Heart left ventricle (tissue), 16 donors: ENCODE measurements at places on chromosomes 1 and 21.

DNA sequence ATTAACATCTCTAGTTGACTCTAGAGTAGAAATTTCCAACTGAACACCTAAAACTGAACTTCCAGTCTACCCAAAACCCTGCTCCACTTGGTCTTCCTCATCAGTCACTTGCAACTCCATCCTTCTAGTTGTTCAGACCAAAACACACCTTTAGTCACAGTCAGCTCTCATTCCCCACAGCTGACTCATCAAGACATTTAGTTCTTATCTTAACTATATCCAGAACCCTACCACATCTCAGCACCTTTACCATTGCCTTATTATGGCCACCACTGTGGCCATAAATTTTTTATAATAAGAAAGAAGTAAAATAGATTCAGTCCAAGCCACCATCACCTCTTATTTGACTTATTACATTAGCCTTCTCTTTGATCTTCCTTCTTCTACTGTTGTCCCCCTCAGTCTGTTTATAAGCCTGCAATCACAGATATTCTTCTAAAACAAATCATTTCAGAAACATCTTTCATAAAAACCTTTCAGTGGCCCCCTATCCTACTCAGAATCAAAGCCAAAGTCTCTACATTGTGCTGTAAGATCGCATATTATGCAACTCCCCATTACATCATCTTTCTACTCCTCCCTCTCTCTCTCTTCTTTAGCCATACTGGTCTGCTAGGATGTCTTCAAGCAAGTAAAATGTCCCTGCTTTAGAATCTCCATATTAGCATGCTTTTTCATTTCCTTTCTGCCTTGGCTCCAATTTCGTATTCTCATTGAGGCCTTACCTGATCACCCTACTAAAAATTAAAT is 275.9 kb downstream of the LRRC40 start:
- no peak for DNase-seq

GRCh38 chr1:165903672-165904071 is 76.3 kb downstream of the UCK2 start:
- DNase-seq: no peak

GRCh38 chr1:47191940-47192457 is 2.2 kb upstream of the PDZK1IP1 start:
- DNase-seq: no peak

DNA sequence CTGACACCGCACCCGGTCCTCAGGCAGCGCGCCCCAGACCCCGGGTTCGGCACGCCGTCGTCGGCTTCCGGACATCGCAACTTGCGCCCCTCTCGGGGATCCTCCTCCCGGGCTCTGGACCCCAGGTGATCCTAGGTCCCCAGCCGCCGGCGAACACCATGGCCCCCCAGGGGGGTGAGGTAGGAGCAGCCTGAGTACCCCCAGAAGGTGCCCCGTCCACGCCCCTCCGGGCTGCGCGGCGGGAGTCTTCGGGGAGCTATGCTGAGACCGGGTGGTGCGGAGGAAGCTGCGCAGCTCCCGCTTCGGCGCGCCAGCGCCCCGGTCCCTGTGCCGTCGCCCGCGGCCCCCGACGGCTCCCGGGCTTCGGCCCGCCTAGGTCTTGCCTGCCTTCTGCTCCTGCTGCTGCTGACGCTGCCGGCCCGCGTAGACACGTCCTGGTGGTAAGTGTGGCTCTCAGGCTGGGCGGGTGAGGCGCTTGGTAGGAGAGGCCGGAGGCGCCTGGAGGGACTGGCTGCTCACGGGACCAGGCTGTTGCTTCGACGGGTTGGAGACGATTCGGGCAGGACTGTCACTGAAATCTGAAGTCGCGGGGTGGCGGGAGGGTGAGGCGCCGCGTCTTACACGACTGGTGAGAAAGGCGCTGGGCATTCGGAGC is 367 bp downstream of the WNT2B start:
- no peak for DNase-seq

GRCh38 chr1:151542710-151543129 is 2.6 kb downstream of the TUFT1 start:
- no peak for DNase-seq

GRCh38 chr1:197116156-197116555 is 30.3 kb downstream of the ASPM start:
- DNase-seq: no peak

- no peak for DNase-seq
Observed at GRCh38 chr1:48810740-48811139, 34.0 kb upstream of the BEND5 start.

- no peak for DNase-seq
Observed at GRCh38 chr1:198664068-198664788, 25.4 kb downstream of the PTPRC start.

DNA sequence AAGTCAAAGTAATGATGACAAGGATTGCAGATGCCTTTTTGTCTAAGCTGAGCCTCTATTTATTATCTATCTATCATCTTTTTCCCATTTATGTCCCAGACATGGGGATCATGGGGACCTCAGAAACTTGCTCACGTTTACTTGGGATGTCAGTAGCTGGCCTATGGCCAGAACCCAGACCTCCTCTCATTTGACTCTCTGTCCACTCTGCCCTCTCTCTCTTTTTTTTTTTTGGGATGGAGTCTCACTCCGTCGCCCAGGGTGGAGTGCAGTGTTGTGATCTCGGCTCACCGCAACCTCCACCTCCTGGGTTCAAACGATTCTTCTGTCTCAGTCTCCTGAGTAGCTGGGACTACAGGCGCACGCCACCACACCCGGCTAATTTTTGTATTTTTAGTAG is 3.7 kb upstream of the ID3 start:
- no peak for DNase-seq

DNA sequence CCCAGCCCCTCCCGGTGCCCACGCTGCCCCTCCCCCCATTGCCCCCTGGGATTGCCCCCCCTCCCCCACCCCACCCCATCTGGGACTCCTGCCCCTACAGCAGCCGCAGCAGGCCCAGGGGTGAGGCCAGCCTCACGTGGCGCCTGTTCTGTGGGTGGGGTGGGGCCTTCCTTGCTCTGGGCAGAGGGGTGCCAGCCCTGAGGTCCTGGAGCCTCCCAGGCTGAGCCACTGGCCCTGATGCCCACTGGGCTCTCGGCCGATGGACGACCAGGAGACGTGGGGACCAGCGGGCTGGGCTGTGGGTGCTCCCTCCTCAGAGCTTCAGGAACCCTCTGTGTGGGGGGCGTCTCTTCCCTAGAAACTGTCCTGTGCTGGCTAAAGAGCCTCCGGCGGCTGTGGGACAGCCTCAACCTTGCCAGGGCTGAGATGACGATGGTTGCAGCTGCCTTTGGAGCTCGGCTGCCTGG is 5.8 kb upstream of the C1orf159 start:
- DNase-seq: no peak

GRCh38 chr1:57949168-57949567 is 525.3 kb upstream of the DAB1 start:
- no peak for DNase-seq

DNA sequence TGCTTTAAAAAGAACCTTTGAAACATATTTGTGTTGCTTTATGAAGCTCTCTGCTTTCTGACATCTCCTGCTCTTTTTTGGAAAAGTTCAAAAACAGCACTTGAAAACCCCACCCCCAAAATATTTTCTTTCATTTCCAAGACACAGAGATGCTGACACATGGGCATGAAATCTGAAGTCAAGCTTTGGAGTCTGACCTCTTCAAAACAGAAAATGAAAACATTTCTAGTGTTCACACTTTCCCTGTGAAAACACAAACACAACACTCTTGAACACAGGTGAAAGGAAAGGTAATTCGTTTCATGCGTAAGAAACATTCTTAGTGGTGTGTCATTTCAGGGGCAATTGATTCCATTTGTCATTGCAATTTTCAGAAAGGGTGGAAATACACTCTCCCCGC is 10.8 kb downstream of the NGF start:
- no peak for DNase-seq

- no peak for DNase-seq
Observed at GRCh38 chr1:33988161-33988560, 124.3 kb downstream of the HMGB4 start.
